ENCODE measurements at places on chromosomes 12 and 14.
A peak's percentile ranks its signal among the peaks of the same experiment; 100 is the strongest.

DNA sequence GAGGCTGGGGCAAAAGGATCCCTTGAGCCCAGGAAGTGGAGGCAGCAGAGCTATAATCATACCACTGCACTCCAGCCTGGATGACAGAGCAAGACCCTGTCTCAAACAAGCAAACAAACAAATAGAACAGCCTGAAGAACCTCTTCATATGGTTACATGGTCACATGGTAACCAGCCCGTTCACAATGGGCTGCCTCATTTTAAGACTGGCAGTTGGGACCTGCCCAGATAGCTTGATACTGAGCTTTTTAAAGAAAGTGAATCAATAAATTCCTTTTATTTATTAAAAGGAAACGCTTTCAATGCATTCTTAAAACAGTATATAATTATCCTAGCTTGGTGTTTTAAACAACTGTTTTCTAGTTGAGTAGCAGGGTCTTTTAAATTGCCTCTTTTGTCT lies 10.5 kb downstream of the MLXIP start:
- DNase-seq = no peak

- no peak for DNase-seq
These were observed 102.7 kb upstream of the PLEKHA5 start for GRCh38 chr12:19026614-19027488.

GRCh38 chr12:123106640-123107359 lies 44.1 kb downstream of the PITPNM2 start:
- peak; percentile 90 for DNase-seq

DNA sequence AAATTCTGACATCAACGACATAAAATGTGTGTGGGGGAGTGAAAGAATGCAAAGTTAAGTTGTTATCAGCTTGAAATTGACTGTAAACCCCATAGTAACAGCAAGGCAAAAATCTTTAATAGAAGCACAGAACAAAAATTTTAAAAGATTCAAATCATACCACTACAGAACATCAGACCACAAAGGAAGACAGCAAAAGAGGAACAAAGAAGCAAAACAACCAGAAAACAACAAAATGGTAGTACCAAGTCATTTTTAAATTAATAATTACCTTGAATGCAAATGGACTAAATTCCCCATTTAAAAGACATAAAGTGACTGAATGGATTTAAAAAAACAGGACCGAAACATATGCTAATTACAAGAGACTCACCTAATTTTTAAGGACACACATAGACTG lies 31.3 kb downstream of the A2M start:
- no peak for DNase-seq

DNA sequence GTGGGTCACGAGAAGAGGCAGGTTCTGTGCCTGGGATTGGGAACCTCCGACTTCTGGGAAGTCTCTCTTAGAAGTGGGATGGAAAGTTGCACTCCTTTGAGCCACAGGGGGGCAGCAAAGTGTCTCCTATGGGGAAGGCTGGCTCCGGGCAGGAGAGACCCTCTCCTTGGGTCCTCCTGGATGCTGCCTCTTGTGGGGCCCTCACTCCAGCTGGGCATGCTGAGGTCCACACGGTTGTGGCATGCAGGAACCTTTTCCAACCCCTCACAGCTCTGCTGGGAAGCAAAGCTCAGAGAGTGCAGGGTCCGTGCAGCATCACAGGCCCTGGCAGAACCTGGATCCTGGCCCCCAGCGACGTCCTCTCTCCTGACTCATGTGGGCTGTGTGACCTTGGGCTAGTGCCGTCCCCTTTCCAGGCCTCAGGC lies 17.4 kb downstream of the SDSL start:
- peak; percentile 37 for DNase-seq

GRCh38 chr12:38268612-38269011 lies 48.0 kb upstream of the ALG10B start:
- DNase-seq = no peak

GRCh38 chr12:31507966-31508365 lies 83.0 kb downstream of the DENND5B start:
- no peak for DNase-seq

- DNase-seq = no peak
These were observed 5.5 kb upstream of the OAS1 start for GRCh38 chr12:112901271-112901670.

DNA sequence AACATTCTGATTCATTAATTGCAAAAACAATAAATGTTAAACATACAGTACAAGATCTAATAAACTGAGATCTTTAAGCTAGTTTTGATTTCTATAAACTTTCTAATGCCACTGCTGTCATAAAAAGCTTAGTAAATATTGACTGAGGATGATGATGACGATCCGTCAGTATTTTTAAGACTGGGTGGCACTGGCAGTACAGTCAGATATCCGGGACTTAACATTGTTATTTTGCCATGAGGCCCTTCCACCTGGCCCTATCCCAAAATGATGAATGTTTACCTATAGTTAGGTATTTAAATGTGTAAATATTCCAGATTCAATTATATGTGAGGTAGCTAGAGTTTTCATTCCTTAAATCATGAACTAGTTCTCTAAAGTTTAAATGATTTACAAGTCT lies 158.5 kb downstream of the FOXA1 start:
- no peak for DNase-seq

Measured in activated CD8-positive, alpha-beta T cell treated with anti-CD3 and anti-CD28 coated beads for 36 hours (primary cell).